Activated naive CD4-positive, alpha-beta T cell treated with anti-CD3 and anti-CD28 coated beads for 36 hours (primary cell): ENCODE measurements at places on chromosomes 1 and 21. TPM values are rescaled to one million over a fixed set of nuclear protein-coding genes. Genes with fewer than 3 reads are reported as not detected.
A peak's percentile ranks its signal among the peaks of the same experiment; 100 is the strongest.

Gene SLAMF9
- not detected for total RNA-seq

Gene FAM163A
- not detected for total RNA-seq

Gene SPATA21
- not detected for total RNA-seq

Gene LEMD1
- total RNA-seq = not detected

Gene C1orf115
- total RNA-seq = 1.3 TPM

Gene C4BPA
- not detected for total RNA-seq

Gene GSTM1
- total RNA-seq = not detected

Gene WNT2B
- 0.12 TPM for total RNA-seq

DNA sequence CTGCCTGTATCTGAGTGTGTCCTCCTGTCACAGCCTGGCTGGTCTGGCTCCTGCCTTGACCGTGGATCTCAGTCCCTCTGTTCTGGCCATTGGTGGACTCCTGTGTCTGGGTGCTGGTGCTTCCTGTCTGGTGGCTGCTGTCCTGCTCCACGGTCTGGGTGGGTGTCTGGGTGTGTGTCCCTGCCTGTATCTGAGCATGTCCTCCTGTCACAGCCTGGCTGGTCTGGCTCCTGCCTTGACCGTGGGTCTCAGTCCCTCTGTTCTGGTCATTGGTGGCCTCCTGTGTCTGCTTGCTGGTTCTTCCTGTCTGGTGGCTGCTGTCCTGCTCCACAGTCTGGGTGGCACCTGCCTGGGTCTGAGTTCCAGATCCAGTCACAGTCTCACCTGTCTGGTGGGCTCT lies 4.0 kb downstream of the CRNN start:
- DNase-seq = no peak

- no peak for DNase-seq
These were observed 124.6 kb upstream of the ZNF648 start for GRCh38 chr1:182185842-182186756.

- peak; percentile 44 for DNase-seq
These were observed 78.9 kb downstream of the CD247 start for GRCh38 chr1:167439301-167439988.

- DNase-seq = peak; percentile 36
These were observed 14.1 kb upstream of the TNR start for GRCh38 chr1:175757381-175758015.

DNA sequence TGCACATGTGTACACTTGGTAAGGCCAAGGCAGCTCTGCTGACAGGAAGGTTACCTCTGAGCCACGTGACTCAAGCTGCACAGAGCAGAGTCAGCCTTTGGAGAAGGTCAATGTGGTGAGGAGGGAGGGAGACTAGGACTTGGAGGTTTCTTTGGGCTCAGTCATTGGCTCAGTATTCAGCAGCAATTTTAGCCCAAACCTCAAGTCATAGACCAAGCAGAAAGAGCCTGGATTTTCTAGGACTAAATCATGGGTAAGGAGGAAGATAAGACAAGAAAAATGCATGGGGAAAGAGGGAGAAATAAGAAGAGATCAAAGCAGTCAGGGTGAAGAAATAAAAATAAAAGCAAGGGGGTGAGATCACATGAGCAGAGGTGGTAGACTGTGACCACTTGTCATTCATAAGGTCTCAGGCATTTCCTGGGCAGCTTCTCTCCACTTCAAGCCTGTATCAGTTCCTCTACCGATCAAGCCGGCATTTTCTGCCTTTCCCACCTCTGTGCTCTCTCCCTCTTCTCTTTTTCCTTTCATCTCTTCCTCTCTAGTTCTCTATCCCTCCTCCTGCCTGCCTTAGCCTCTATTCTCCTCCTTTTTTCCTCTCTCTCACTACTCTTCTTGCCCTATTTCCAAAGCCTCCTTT lies 51.7 kb upstream of the DUSP10 start:
- DNase-seq = peak; percentile 37

- no peak for DNase-seq
These were observed 89.9 kb downstream of the HMCN1 start for GRCh38 chr1:185824106-185824505.

GRCh38 chr1:210647406-210648333 lies 319.0 kb downstream of the HHAT start:
- no peak for DNase-seq

GRCh38 chr1:30111431-30111830 lies 612.0 kb downstream of the MATN1 start:
- DNase-seq = peak; percentile 50

DNA sequence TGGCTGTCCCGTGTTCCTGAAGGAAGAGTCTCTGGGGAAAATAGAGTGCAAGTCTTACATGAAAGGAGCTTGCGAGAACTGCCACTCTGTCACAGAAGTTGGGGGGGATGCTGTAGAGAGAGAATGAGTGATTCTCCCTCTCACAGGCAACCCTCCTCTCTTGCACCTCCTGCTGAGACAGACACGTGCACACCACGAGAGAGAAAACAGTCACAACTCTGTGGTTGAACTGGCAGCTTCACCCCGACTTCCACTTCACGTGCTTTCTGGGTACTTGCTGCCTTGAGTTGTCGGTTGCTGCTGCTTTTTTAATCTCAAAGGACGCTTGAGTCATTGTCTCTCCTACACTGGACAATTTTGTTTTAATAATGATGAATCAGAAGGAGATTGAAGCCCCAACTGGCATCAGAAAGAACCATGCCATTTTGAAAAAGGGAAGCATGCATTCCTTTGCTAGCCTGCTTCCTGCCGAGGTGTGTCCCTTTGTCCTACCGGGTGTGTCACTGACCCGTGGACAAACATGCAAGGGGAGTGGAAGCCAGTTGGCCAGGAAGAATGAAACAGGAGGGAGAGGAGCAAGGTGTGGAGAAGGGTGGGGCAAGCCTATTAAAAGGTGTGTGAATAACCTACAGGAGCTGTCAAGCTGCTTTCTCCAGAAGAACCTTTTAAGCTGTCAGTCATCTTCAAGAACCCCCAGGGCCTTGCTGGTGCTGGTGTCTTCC lies 164.2 kb downstream of the CACNA1E start:
- DNase-seq = no peak

- DNase-seq = no peak
These were observed 3.1 kb upstream of the EGLN1 start for GRCh38 chr1:231424950-231425805.

DNA sequence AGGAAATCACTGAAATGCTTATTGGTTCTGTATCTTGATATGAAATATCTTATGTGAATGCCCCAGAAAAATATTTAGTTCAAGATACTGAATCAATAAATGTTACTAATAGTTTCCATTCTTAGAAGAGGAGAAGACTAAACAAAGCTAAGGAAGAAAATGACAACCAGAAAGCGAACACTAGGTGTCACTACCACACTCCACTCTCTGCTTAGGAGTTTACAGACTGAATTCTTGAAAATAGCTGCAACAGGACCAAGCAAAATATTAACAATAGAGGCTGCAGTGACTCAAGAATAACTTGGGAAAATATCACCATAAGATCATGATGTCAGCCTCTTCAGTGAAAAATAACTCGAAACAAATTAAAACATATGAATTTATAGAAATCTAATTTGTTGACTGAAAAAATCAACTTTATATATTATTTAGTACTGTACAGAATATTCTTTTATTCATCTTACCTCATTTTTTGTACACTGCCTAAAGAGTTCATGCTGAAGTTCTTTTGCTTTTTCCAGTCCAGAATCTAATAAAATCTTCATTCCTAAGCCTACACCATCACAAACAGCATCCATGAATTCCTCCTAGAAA lies 61.6 kb downstream of the KIF14 start:
- DNase-seq = peak; percentile 44
